ENCODE measurements at places on chromosomes 7 and 10.
A peak's percentile ranks its signal among the peaks of the same experiment; 100 is the strongest.

GRCh38 chr7:133301444-133301843, 48.6 kb downstream of the EXOC4 start:
- H3K36me3 ChIP-seq, result peaks cover 9% of the 10 kb centered on the region
- no peak for DNase-seq
- H3K4me1 ChIP-seq, result peaks cover 64% of the 10 kb centered on the region
- no peaks in the 10 kb centered on the region for H3K27me3 ChIP-seq

DNA sequence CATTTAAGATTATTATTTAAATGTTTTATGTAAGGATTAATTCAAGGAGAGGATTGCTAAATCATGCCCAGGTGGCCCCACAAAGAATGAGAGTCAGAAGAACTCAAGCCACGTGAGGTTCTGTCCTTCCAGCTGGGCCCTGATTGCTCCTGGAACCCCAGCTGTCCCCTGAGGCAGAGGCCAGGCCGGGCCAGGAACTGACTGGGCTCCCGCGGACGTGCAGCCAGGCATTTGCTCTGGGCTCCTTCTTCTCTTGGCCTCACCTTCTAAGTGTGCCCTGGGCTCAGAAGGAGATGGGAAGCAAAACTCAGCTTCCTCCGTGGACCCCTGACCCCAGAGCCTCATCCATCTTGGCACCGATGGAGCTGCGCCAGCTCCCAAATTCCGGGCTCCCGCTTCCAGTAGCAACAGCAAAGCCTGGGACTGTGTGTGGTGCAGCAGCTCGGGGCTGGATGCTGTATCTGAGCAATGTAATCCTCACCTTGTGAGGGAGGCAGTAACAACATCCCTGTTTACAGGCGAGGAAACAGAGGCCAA, 250.6 kb upstream of the PPP2R2D start:
- no peaks in the 10 kb centered on the region for H3K36me3 ChIP-seq
- DNase-seq, result no peak
- no peak overlapping the region for H3K4me3 ChIP-seq
- no peaks in the 10 kb centered on the region for H3K4me1 ChIP-seq
- peaks cover 11% of the 10 kb centered on the region for H3K27me3 ChIP-seq
- H3K27ac ChIP-seq, result no peak overlapping the region

DNA sequence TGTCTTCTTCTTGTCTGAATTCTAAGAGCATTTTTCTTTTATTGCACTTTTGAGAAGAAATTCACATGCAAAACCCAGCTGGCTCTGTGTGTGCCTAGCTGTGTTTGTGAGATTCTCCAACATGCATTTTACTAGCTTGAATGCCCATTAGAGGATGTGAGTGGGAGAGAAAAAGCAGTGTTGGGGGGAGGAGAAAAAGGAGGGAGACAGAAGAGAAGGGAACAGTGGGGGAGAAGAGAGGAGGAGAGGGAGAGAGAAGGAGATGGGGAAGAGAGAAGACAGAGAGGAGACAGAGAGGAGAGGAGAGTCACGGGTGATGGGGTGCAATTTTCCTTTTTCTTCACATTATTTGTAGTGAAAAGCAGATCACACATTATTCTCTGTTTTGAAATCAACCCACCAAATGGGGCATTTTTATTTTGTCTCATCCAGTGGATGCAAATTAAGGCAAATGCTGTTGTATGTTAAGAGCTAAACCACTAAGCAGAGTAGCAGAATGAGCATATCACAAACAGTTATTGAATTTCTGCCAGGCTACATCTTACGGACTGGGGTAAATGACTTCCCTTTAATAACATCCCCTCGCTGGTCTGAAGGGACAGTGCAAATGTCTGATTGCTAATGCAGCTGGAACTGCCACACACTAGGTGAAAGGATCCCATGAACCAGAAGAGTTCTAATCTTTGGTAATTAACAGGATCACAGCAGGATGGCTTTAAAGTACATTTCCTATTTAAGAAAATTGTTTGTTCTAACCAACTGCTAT, 849 bp downstream of the LRRN3 start:
- no peak overlapping the region for H3K27ac ChIP-seq
- peak overlapping the region; percentile 60 for H3K4me3 ChIP-seq
- peaks cover 21% of the 10 kb centered on the region for H3K4me1 ChIP-seq
- no peak for DNase-seq

GRCh38 chr10:30527623-30528428, 93.8 kb downstream of the MAP3K8 start:
- H3K4me1 ChIP-seq, result no peaks in the 10 kb centered on the region
- H3K27me3 ChIP-seq, result no peaks in the 10 kb centered on the region
- no peak overlapping the region for H3K27ac ChIP-seq
- no peak overlapping the region for H3K4me3 ChIP-seq
- no peaks in the 10 kb centered on the region for H3K36me3 ChIP-seq

- H3K36me3 ChIP-seq, result no peaks in the 10 kb centered on the region
- peak; percentile 72 for DNase-seq
- no peaks in the 10 kb centered on the region for H3K4me1 ChIP-seq
- no peak overlapping the region for H3K4me3 ChIP-seq
Measured at GRCh38 chr7:1842321-1843221, 172.5 kb downstream of the ELFN1 start.

- no peak overlapping the region for H3K4me3 ChIP-seq
- H3K4me1 ChIP-seq, result no peaks in the 10 kb centered on the region
- H3K27me3 ChIP-seq, result no peaks in the 10 kb centered on the region
- H3K36me3 ChIP-seq, result no peaks in the 10 kb centered on the region
- DNase-seq, result no peak
- no peak overlapping the region for H3K27ac ChIP-seq
Measured at GRCh38 chr7:149109969-149110368, 16.2 kb downstream of the ZNF425 start.

GRCh38 chr10:19902456-19902855, 86.2 kb downstream of the PLXDC2 start:
- DNase-seq, result no peak
- no peaks in the 10 kb centered on the region for H3K36me3 ChIP-seq
- H3K27ac ChIP-seq, result no peak overlapping the region
- H3K27me3 ChIP-seq, result no peaks in the 10 kb centered on the region

DNA sequence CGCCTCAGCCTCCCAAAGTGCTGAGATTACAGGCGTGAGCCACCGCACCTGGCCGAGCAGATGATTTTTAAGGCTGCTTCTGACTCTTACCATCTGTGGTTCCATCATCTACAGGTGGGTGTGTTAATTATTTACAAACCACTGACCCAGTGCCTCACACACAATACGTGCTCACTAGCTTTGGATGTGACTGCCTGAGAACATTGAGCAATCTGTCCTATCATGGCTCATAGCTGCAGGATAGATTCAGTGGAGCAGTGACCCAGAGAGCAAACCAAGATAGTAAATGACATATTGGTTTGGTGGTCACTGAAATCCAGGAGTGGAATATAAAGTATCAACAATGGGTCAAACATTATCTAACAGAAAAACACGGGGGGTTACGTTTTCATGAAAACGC, 24.1 kb downstream of the GPAM start:
- H3K36me3 ChIP-seq, result peaks cover 99% of the 10 kb centered on the region
- DNase-seq, result no peak
- no peak overlapping the region for H3K27ac ChIP-seq
- no peaks in the 10 kb centered on the region for H3K4me1 ChIP-seq
- no peak overlapping the region for H3K4me3 ChIP-seq

- H3K27ac ChIP-seq, result no peak overlapping the region
- peak; percentile 1 for DNase-seq
- no peaks in the 10 kb centered on the region for H3K36me3 ChIP-seq
- no peak overlapping the region for H3K4me3 ChIP-seq
- H3K27me3 ChIP-seq, result no peaks in the 10 kb centered on the region
- peaks cover 16% of the 10 kb centered on the region for H3K4me1 ChIP-seq
Measured at GRCh38 chr10:124569623-124570470, 108.2 kb downstream of the LHPP start.

- no peak for DNase-seq
- H3K36me3 ChIP-seq, result no peaks in the 10 kb centered on the region
- H3K4me3 ChIP-seq, result no peak overlapping the region
- H3K4me1 ChIP-seq, result no peaks in the 10 kb centered on the region
- no peaks in the 10 kb centered on the region for H3K27me3 ChIP-seq
Measured at GRCh38 chr10:103265717-103266329, 11.1 kb upstream of the INA start.

DNA sequence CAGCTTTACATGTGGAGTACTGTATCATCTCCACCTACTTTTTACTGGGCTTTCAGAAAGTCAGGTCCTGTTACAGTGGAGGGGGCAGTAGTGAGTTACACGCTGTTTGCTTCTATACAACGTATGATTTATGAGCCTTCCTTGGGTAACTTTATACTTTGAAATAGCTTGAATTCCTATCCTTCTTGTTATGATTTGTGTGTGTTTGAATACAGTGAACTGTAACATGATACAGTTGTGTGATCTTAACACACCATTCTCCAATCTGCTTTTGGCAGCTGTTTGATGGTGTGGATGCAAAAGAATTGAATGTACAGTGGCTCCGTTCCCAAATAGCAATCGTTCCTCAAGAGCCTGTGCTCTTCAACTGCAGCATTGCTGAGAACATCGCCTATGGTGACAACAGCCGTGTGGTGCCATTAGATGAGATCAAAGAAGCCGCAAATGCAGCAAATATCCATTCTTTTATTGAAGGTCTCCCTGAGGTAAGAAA, 41.7 kb downstream of the SP8 start:
- H3K27ac ChIP-seq, result no peak overlapping the region
- H3K4me1 ChIP-seq, result no peaks in the 10 kb centered on the region
- H3K36me3 ChIP-seq, result no peaks in the 10 kb centered on the region
- DNase-seq, result no peak
- no peak overlapping the region for H3K4me3 ChIP-seq
- H3K27me3 ChIP-seq, result peaks cover 7% of the 10 kb centered on the region

DNA sequence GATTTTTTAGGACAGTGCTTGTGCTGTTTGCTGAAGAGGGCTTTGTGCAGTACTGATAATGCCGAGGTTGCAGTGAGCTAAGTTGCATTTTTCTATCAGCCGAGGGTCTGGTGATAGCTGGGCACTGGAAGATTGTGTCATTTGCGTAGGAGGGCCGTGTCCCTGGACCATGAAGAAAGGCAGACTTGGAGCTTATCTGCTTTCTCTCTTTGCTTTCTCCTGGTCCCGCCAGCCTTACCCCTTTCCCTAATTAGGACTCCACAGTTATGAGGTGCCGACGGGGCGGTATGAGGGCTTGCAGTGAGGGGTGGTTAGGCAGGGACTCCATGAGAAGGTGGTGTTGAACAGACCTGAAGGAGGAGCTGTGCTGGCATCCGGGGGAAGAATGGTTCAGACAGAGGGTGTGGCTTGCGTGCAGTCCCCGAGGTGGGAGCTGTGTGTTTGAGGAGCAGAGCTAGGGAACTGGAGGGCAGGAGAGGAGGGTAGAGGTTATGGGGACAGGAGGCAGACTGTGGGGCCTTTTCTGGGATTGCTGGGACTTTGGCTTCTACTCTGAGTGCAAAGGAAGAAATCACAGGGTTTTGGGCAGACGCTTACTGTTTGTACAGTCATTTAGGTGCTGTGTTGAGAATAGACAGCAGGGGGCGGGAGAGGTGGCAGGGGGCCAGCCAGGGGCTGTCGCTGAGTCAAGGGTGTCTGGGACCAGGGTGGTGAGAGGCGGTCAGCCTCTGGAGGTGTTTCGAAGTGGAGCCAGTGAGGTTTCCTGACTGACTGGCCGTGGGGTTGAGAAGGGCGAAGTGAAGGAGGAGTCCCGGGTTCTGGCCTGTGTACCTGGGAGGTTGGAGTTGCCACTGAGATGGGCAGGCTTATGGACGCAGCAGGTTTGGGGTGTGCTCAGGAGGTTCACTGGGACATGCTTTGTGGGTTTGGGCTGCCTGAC, 43.4 kb downstream of the PRF1 start:
- no peak overlapping the region for H3K27ac ChIP-seq
- no peaks in the 10 kb centered on the region for H3K27me3 ChIP-seq
- H3K4me1 ChIP-seq, result peaks cover 10% of the 10 kb centered on the region
- no peak overlapping the region for H3K4me3 ChIP-seq
- DNase-seq, result peak; percentile 63

GRCh38 chr10:44263771-44264170, 121.1 kb downstream of the CXCL12 start:
- H3K27ac ChIP-seq, result peak overlapping the region; percentile 44
- H3K4me1 ChIP-seq, result no peaks in the 10 kb centered on the region
- DNase-seq, result no peak
- no peaks in the 10 kb centered on the region for H3K36me3 ChIP-seq
- H3K27me3 ChIP-seq, result no peaks in the 10 kb centered on the region

- H3K36me3 ChIP-seq, result no peaks in the 10 kb centered on the region
- H3K4me1 ChIP-seq, result no peaks in the 10 kb centered on the region
- H3K27ac ChIP-seq, result no peak overlapping the region
- DNase-seq, result no peak
- H3K4me3 ChIP-seq, result no peak overlapping the region
Measured at GRCh38 chr10:81027223-81027622, 489.5 kb downstream of the SH2D4B start.

GRCh38 chr7:69654381-69654780, 56.1 kb downstream of the AUTS2 start:
- H3K4me3 ChIP-seq, result no peak overlapping the region
- no peaks in the 10 kb centered on the region for H3K27me3 ChIP-seq
- DNase-seq, result peak; percentile 51
- no peaks in the 10 kb centered on the region for H3K36me3 ChIP-seq

GRCh38 chr7:147079083-147079482, 962.5 kb downstream of the CNTNAP2 start:
- no peak for DNase-seq
- no peaks in the 10 kb centered on the region for H3K36me3 ChIP-seq

DNA sequence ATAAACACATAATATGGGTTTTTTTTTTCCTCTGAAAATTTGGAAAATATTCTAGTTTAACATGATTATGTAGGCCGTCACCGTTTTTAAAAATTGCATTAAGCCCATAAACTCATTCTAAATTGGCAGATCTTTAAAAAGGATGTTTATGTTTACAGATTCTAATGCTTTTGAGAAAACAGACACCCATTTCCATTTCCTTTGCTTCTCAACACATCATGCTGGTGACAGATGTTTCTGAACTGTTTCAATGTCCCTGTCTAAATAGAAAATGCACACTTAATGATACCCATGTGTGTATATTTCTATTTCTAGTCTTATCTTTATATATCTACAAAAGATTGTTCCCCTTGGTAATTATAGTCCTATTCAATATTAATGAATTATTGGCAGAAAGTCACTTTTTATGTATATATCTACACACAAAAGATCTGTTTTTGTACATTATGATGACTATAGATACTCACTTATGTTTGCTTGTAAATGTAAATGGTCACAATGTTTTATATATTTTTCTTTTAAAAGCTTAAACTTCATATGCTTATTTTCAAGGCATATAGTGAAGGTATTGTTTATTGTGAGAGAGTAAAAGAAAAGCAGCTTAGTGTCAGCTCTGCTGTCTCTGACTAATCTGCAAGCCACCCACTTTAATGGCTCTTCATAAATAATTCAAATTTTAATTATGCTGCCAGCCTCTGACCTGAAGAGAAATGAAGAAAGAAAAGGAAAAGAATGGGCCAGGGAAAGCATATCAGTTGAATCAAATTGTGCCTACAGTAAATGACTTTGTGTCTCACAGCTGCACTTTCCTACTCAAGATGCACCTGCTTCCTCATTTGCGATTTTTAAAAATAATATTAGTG, 179.4 kb downstream of the CACNA2D1 start:
- DNase-seq, result no peak
- peak overlapping the region; percentile 39 for H3K27ac ChIP-seq
- H3K27me3 ChIP-seq, result no peaks in the 10 kb centered on the region
- no peaks in the 10 kb centered on the region for H3K36me3 ChIP-seq
- H3K4me1 ChIP-seq, result peaks cover 27% of the 10 kb centered on the region
